Stimulated activated CD8-positive, alpha-beta memory T cell treated with anti-CD3 and anti-CD28 coated beads, Interleukin-7, amount 100 ng/mL, for 24 hours (primary cell): ENCODE measurements at places on chromosomes 1 and 21.

DNA sequence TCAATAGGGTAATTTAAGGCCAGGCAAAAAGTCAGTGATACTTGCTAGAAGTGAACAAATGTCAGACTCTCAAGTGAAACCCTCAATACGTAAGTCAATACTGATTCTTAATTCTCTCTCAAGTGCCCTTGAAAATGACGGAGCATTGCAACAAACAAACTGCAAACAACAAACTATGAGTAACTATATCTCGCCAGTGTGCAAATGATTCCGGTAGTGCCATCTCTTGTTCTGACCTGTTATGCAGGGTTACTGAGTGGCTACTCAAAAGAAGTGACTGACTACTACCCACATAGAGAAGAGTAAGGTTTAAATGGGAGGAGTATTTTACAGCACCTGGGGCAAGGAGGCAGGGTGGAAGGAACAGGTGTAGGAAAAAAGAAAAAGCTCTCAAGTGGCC lies 1.6 kb downstream of the SLC19A2 start:
- DNase-seq = no peak

GRCh38 chr1:198657550-198658064 lies 18.8 kb downstream of the PTPRC start:
- DNase-seq = no peak

DNA sequence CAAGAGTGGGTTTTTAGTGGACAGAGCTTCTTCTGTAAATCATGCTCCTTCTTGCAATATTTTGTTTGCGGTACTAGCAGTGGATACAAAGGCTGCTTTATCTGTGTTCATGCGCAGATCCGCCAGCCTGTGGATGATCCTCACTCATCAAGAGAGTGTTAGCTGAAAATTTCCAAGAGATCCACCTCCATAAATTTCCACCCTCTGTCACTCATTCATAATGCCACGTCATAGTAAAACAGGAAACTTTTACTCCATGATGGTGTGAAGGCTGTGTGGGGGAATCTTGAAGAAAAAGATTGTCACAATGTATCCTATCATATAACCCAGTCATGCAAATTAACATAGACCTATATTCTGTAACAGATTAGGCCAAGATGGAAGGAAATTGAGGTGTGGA lies 4.4 kb upstream of the MAPKAPK2 start:
- no peak for DNase-seq

GRCh38 chr1:79042117-79042516 lies 35.6 kb upstream of the ADGRL4 start:
- DNase-seq = no peak

GRCh38 chr1:43414634-43415223 lies 25.0 kb downstream of the SZT2 start:
- peak; percentile 39 for DNase-seq

GRCh38 chr1:29224356-29224837 lies 6.3 kb downstream of the MECR start:
- DNase-seq = no peak

- no peak for DNase-seq
These were observed 348.2 kb downstream of the MATN1 start for GRCh38 chr1:30375156-30375555.
